Frontal cortex (tissue), 4 donors: ENCODE measurements at places on chromosomes 11 and 22. TPM values are rescaled to one million over a fixed set of nuclear protein-coding genes. Genes with fewer than 3 reads are reported as not detected.

GRCh38 chr11:74306435-74307175 lies 4.8 kb downstream of the P4HA3 start:
- no peak for DNase-seq

DNA sequence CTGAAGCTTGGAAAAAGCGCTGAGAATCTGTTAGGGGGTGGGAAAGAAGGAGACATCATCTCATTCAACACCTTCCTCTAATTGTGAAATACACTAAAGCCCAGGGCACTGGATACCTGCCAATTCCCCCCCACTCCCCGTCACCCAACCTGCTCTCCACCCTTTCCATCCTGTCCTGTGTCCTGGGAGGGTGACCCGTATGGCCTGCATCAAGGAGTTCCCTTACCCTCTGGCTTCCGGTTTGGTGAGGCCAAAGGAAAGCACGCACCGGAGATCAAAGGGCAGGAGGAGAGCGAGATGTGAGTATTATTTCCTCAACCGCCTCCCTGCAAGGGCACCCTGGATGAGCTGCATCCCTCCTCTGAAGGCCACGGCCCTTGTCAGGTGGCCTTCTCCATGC lies 65.0 kb upstream of the PTPRJ start:
- DNase-seq: no peak

DNA sequence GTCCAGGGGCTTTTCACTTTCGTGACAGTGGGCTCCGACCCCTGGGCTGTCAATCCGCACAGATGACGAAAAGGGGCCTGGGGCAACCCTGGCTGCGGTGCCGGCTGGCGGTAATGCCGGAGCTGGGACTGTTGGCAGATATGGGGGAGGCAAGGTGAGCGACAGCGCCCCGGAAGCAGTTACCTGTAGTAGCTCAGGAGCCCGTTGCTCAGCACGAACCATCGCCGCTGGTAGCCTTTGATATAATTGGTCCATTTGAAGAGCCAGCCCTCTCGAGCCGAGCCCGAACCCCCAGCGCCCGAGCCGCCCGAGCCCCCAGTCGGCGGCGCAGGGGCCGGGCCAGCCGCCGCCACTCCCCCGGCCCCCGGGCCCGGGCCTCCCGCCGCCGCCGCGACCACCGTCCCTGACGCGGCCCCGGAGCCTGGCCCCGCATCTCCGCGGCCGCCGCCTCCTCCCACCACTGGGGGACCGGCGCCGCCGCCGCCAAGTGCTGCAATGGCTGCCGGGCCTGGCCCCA lies 396 bp downstream of the OSBP start:
- DNase-seq: no peak

GRCh38 chr11:96260067-96260511 lies 82.9 kb downstream of the MAML2 start:
- DNase-seq: no peak

GRCh38 chr22:40324468-40325305 lies 21.6 kb upstream of the ADSL start:
- DNase-seq: no peak

DNA sequence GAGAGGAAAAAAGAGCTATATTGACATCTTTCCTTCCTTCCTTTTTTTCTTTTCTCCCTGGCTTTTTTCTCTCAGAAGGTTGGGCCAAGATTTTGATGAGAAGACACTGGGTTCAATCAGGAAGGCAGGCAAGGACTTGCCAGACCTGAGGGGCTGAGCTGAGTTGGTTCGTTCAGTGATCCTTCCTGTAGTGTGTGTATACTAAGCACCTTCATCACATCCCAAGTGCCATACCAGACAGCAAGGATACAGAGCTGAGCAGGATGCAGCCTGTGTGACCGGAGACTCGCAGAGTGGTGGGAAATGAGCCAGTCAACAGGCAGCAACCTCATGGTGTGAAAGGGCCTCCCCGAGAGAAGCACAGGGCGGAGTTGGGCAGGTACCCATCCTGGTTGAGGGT lies 95.5 kb downstream of the SPON1 start:
- no peak for DNase-seq

DNA sequence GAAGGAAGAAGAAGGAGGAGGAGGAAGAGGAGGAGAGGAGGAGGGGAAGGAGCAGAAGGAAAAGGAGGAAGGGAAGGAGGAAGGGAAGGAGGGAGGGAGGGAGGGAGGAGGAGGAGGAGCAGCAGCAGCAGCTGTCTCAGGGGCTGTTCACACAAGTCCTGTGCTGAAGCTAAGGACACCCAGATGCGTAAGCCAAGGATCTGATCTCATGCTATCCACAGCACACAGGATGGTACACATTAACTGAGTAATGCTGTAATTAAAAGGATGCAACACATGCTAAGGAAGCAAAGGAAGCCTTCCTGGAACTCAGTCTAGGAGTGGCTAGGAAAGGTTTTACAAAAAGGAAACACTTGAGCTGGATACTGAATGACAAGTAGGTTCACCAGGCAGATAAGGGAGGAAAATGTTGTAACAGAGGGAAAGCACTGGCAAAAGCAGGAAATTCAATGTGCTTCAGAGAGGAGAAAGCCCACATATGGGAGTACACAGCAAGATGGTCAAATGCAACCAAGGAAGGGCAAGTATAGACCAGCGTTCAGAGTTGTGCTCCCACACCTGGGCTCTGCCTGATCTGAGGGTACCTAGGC lies 32.0 kb downstream of the TRIM66 start:
- DNase-seq: no peak

GRCh38 chr22:19615001-19615461 lies 90.8 kb upstream of the CLDN5 start:
- DNase-seq: no peak

GRCh38 chr22:38879108-38879729 lies 7.2 kb upstream of the CBX6 start:
- DNase-seq: no peak

DNA sequence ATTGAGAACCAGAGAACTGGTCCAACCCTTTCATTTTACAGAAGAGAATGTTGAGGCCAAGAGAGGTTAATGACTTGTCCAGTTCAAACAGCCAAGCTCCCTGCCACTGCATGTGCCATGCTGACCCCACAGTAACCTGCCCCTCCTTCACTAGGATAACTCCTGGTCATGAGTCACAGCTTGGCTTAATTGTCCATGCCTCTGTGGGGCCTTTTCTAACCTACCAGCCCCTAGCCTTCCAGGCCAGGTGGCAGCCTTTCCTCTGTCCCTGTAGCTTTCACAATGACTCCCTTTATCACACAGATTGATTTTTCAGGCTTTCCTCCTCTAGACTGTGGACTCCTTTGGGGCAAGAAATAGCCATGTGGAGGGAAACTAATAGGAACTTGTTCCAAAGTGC lies 97.2 kb downstream of the PIWIL4 start:
- DNase-seq: no peak

- peak; percentile 84 for DNase-seq
Observed at GRCh38 chr22:24423519-24424000, 3.8 kb upstream of the ADORA2A start.

DNA sequence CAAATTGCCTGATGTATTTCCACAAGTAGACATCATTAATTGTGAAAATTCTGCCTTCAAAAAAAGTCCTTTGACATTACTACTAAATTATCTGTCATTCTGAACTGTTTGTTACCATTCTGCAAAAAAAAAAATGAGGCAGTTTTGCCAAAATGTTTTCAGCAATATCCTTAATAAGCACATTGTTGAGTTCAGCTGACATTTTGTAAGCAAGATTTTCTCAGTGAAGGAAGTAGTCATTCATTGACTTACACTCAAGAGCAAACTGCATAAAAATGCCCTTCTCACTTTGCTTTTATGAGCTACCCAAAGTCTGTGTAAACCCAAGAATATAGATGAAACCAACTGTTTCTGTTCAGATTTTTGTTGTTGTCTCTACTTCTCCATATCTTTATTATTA lies 125.9 kb downstream of the UVRAG start:
- no peak for DNase-seq

- DNase-seq: no peak
Observed at GRCh38 chr11:118325283-118325682, 17.2 kb downstream of the CD3D start.

GRCh38 chr11:126756855-126757254 lies 243.7 kb downstream of the KIRREL3 start:
- no peak for DNase-seq

- DNase-seq: no peak
Observed at GRCh38 chr11:94851864-94852636, 83.9 kb downstream of the AMOTL1 start.

- DNase-seq: no peak
Observed at GRCh38 chr11:849951-850774, 7.5 kb downstream of the TSPAN4 start.

- no peak for DNase-seq
Observed at GRCh38 chr11:94128291-94128745, 323 bp upstream of the PANX1 start.

GRCh38 chr22:48241658-48242057 lies 1479.2 kb downstream of the TBC1D22A start:
- no peak for DNase-seq

- DNase-seq: no peak
Observed at GRCh38 chr22:38172832-38173640, 8.6 kb downstream of the PLA2G6 start.

DNA sequence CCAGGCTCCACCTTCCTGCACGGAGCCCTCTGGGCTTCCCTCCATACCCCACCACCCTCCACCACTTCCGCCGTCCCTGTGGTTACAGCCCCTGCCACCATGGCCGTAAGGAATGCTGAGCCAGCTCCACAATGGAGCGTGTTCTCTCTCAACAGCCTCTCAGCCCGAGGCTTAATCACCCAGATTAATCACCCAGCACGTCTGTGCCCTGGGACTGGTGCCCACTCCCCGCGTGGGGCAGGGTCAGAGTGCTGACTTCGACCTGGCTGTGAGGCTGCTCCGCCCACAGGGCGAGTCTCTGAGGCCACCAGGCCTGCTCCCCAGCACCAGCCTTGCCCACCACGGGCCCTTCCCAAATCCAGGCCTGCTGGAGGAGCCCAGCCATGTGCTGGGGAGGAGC lies 4.0 kb upstream of the TH start:
- DNase-seq: no peak

DNA sequence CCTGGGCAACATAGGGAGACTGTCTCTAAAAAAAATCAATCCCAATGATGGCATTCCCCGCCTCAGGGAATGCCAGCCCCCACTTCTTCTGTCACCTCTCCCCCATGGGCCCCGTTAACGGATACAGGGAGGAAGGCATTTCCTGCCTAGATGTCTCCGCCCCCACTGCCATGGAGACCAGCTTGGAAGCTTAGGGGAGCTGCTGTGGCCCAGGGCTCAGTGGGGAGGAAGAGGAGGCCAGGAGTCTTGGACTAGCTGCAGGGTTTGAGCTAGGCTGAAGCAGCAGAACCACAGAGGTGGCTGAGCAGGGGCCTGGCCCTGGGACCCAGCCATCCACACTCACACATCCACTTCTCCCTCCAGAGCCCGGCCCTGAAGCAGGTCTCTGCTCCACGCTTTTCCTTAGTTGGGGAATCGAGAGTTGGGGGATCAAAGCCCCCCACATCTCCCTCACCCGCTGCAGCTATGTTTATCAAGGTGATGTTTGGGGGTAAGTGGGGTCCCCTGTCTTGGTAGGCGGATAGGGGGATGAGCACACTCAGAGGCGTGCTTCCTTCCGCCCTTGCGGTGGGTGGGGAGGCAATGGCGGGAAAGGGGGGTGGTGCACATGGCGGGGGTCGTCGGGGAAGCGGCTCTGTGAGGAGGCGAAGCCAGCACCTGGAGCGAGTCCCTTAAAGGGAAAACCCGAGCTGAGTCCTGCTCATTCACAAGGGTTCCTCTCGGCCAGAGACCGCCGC lies at the start of gene C22orf15:
C22orf15 (plus strand) TSS at position 149 of the 737 bp plus-strand sequence; CDS start at position 466, 317 bp downstream.
- no peak for DNase-seq

GRCh38 chr22:41608386-41608785 lies 12.5 kb downstream of the DESI1 start:
- no peak for DNase-seq

- no peak for DNase-seq
Observed at GRCh38 chr11:78935398-78936068, 360.9 kb upstream of the NARS2 start.

- DNase-seq: no peak
Observed at GRCh38 chr11:57240007-57240406, 3.0 kb upstream of the APLNR start.

GRCh38 chr11:115579181-115579825 lies 75.1 kb upstream of the CADM1 start:
- DNase-seq: no peak

DNA sequence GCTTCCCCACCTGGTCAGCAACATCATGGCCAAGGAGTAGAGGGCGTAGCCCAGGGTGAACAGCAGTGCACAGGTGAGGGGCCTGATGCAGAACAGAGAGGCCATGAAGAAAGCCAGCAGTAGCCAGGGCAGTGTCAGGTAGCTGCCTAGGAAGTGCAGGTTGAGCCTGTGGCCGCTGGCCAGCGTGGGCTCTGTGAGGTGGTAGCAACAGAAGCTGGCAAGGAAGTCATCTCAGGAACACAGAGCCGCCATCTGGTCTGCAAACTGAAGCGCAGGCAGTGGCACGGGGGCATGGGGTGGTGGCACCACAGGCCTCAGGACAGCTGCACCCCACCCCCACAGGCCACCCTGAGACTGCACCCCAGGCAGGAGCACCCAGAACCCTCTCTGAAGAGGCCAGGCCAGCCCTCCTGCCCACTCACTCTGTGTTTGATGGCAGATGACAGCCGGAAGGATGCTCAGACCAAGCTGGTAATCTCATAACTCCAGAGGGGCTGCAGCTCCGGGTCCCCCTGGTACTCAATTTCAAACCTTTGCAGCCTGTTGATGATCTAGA lies 95.3 kb downstream of the MED15 start:
- no peak for DNase-seq

DNA sequence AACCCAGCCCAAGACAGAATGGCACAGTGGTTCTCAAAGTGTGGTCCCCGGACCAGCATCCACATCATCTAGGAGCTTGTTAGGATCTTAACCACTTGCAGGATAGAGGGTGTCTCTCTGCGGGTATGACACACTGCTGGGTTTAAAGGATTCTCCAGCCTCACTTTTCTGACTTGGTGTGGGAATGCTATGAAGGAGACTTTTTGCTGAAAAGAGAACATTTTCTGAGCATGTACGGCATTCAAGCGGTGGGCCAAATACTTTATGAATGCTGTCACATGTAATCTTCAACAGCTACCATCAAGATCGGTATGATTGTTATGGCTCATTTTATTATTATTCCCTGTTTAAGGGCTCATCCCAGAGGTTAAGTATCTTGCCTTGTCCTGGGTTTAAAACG lies 1.8 kb upstream of the CD82 start:
- no peak for DNase-seq

UCP3 gene
- total RNA-seq: 0.82 TPM

HOATZ gene
- total RNA-seq: not detected

MUC6 gene
- total RNA-seq: not detected

HTR3B gene
- total RNA-seq: 0.41 TPM

DRICH1 gene
- 0.82 TPM for total RNA-seq

SCUBE2 gene
- total RNA-seq: 2.9 TPM

MFRP gene
- total RNA-seq: not detected

NDUFC2 gene
- 88.9 TPM for total RNA-seq
